Stimulated activated CD4-positive, alpha-beta T cell treated with anti-CD3 and anti-CD28 coated beads, Interleukin-1b, Interleukin-23, amount 100 ng/mL, for 1 hour (primary cell): ENCODE measurements at places on chromosomes 16 and 17.

DNA sequence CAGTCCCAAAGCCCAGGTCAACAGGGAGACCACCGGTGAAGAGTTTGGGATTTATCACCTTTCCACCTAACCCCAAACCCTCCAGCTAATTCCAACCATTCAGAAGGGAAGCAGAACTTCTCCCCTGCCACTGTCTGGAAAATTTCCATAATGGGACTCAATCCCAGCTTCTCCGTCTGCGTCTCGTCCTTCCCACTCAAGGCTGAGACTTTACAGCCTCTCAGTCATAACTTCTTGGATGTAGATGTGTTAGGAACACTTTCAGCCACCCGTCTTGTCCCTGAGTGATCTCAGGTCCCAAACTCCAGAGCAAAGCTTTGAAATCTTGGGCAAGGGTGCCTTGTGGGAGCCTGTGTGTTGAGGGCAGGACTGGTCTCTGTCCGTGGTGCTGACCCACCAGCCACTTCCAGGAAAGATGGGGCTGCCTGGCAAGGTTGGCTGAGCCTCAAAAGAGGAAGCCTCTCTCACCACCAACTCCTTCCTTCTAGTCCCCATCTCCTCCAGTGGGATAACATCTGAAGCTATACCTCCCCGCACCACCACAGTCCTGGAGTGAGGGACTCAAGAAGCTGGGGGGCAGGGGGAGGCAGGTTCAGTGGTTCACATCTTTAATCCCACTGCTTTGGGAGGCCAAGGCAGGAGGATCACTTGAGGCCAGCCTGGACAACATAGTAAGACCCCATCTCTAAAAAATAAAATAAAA is 9.3 kb downstream of the GAS2L2 start:
- no peak for DNase-seq

DNA sequence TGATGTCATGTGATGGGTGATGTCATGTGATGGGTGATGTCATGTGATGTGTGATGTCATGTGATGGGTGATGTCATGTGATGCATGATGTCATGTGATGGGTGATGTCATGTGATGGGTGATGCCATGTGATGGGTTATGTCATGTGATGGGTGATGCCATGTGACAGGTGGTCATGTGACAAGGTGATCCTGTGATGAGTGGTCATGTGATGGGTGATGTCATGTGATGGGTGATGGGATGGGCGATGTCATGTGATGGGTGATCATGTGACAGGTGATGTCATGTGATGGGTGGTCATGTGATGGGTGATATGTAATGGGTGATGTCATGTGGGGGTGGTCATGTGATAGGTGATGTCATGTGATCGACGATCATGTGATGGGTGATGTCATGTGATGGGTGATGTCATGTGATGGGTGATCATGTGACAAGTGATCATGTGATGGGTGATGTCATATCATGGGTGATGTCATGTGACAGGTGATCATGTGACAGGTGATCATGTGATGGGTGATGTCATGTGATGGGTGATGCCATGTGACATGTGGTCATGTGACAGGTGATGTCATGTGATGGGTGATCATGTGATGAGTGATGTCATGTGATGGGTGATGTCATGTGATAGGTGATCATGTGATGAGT is 17.2 kb downstream of the CD300LB start:
- DNase-seq = no peak

DNA sequence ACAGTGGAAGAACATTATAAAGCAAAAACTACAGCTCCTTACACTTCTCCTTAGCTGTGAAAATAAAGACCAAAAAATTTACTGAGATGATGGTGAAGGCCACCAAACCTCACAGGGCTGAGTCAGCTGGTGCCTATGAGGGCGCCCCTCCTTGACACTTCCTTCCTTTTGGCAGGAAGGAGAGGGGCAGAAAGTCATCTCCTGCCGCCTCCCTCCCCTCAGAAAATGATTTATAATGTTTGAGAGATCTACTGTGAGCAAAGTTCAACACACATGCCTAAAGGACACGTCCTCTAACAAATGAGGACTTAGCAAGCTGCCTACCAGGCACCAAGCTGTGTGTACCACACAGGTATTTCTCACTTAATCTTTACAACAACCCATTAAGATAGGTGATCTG is 245.7 kb downstream of the PRKCA start:
- DNase-seq = no peak

- DNase-seq = no peak
Measured at GRCh38 chr17:55086635-55087058, 118.1 kb downstream of the STXBP4 start.

GRCh38 chr17:63996430-63997182 is 1.5 kb upstream of the PRR29 start:
- DNase-seq = no peak

- DNase-seq = no peak
Measured at GRCh38 chr17:78484271-78485246, 92.6 kb downstream of the DNAH17 start.

GRCh38 chr17:45035848-45036247 is 15.6 kb downstream of the DCAKD start:
- no peak for DNase-seq

DNA sequence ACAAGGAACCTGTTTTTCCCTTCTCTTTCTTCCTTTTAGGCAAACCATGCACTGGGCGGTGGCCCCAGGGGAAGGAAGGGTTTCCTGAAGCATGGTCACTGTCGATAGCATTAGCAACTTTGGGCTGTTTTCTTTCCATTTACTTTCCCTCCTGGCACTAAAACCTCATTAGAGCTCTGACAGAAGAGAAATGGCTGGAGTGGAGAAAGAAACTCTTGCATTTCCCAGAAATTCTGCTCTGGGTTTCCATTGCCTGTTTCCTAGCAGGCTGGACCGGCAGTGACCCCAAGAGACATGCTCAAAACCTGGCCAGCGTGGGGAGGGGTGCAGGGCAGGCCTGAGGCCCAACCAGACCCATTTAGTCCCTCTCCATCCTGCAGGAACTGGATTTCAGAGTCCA is 230.7 kb upstream of the CCL2 start:
- DNase-seq = no peak

- no peak for DNase-seq
Measured at GRCh38 chr17:39305978-39306377, 80.2 kb upstream of the STAC2 start.

- no peak for DNase-seq
Measured at GRCh38 chr17:2982854-2983253, 80.6 kb downstream of the OR1D5 start.

GRCh38 chr16:19086322-19087199 is 19.1 kb downstream of the COQ7 start:
- peak; percentile 30 for DNase-seq

- no peak for DNase-seq
Measured at GRCh38 chr16:81786321-81786720, 7.2 kb downstream of the PLCG2 start.

DNA sequence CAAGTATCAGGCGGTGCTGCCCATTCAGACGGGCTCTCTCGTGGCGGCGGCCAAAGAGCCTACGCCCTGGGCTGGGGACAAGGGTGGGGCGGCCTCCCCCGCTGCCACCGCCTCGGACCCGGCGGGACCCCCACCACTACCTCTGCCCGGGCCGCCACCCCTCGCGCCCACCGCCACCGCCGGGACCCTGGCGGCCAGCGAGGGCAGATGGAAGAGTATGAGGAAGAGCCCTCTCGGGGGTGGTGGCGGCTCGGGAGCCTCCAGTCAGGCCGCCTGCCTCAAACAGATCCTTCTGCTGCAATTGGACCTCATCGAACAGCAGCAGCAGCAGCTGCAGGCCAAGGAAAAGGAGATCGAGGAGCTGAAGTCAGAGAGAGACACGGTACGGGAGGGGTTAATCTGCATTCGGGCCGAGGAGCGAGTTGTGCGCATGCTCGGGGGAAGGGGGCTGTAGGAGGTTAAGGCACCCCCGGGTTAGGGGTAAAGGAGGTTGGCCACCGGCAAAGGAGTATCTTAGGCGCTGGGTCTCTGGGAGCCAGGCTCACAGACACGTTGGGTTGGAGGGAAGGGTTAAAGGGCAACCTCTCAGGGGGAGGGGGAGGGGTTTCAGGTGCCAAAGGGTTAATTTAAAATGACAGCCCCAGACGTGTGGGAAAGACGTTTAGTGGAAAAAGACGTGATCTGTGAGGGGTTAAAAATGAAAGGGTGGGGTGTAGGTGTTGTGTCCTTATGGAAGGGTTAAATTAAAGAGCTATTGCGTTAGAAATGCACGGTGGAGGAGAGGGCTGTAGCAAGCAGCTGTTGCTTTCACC is 1.4 kb downstream of the MSL1 start:
- DNase-seq = no peak

- no peak for DNase-seq
Measured at GRCh38 chr16:57721356-57722209, 14.0 kb upstream of the KATNB1 start.

- DNase-seq = no peak
Measured at GRCh38 chr16:66714654-66715307, 18.2 kb upstream of the CMTM4 start.

- DNase-seq = no peak
Measured at GRCh38 chr16:12675852-12676251, 127.8 kb downstream of the CPPED1 start.

GRCh38 chr17:39999067-39999466 is 16.2 kb upstream of the CSF3 start:
- DNase-seq = no peak

- DNase-seq = no peak
Measured at GRCh38 chr17:58081646-58082340, 1.4 kb upstream of the DYNLL2 start.

GRCh38 chr16:87054856-87055255 is 262.3 kb downstream of the C16orf95 start:
- DNase-seq = no peak

DNA sequence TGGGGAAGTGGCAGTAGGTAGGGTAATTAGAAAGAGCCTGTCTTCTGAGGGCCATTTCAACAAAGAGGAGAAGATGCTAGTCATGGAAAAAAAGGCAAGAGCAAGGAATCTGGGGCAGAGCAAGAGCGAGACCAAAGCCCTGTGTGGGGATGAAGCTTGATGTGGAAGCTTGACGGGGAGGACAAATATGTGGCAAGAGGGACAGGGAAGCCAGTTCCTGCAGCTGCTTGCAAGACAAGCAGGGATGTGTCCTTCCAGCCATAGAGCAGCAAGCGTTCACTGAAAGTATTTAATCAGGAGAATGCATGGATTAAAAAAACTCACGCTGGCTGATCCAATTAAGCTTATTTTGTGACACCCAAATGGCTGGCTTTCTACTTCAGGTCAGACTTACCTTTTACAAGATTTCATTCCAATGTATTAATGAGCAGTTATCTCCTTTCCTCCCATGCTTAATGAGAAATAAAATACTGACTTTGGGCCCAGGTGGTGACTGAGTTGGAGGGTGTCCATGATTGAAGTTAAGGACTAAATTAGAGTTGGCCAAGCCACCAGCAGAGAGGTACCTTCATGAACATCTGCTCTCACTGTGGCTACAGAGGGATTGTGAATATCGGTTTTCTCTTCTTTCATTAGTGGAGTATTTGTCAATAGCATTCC is 76.8 kb downstream of the ABCA8 start:
- no peak for DNase-seq
